Foreskin keratinocyte (primary cell): ENCODE measurements at places on chromosomes 4 and X.
A peak's percentile ranks its signal among the peaks of the same experiment; 100 is the strongest.

DNA sequence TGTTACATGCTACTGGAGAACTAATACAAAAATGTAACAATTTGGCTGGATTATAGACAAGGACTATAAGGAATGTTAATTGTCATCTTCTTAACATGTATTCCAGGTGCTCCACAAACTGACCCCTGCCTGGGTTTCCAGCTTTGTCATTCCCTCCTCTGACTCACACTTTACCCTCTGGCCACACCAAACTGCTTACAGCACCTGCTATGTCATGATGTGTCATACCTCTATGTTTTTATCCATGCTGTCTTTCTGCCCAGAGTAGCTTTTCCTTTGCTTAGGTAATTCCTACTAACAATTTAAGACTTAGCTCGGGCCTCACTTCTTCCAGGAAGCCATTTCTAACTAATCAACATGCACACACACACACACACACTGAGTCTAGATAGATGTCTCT, 14.0 kb upstream of the SHROOM4 start:
- DNase-seq: peak; percentile 61

DNA sequence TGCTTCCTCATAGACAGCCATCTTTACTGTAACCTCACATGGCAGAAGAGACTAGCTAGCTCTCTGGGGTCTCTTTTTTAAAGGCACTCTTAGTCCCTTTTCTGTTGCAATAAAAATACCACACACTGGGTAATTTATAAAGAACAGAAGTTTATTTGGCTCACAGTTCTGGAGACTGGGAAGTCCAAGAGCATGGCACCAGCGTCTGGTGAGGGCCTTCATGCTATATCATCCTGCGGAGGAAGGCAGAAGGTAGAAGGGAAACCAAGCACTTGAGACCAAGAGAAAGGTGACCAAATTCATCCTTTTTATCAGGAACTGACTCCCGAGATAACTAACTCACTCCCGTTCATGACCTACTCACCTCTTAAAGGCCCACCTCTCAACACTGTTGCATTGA, 5.4 kb upstream of the ANXA5 start:
- DNase-seq: no peak

GRCh38 chr4:110032603-110033002, 119.9 kb downstream of the EGF start:
- no peak for DNase-seq

GRCh38 chr4:48025005-48025404, 8.4 kb downstream of the NIPAL1 start:
- no peak for DNase-seq

DNA sequence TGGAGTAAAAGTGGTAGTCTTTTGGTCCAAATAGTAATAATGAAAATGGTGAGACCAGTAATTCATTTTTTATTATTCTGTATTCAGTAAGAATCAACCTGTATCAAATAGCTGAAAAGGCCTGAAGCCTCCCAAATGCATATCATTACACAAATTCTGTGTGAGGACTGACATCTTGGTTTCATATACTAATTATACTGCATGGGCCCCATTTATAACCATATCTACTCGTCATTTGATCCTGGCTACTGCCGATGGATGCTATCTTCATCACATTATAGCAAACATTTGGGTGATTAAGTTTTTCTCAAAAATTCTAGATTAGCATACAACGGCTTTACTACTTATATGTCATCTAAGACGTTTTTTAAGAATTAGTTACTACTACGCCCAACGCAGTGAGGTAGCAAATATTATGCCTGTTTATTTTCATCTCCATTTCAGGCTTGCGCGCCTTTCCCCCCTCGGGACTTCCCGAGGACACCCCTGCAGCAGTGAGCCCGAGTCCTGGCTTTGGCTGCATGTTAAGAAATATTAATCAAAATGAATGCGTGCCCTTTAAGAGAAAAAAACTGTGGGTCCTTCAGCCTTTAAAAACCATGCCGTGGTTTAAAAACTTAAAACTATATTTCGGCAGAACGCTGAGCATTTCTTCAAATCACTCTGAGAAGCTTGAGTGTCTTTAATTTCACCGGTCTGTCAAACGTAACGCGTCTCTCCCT, 814 bp upstream of the MMAA start:
- DNase-seq: no peak

- no peak for DNase-seq
Observed at GRCh38 chr4:53126099-53126498, 239.8 kb downstream of the SCFD2 start.

GRCh38 chr4:151537687-151538086, 128.7 kb downstream of the FHIP1A start:
- no peak for DNase-seq

DNA sequence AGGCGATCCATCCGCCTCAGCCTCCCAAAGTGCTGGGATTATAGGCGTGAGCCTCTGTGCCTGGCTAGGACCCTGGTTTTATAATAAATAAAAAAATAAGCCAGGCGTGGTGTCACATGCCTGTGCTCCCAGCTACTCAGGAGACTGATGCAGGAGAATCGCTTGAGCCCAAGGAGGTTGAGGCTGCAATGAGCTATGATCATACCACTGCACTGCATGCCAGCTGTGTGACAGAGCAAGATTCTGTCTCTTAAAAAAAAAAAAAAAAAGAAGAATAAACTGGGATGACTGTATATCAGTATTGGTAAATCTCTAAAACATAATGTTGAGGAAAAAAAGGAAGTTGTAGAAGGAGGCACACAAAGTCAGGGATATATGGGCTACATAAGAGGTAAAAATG, 45.7 kb upstream of the SLC34A2 start:
- DNase-seq: no peak

GRCh38 chr4:18930487-18930886, 908.9 kb upstream of the LCORL start:
- DNase-seq: no peak

DNA sequence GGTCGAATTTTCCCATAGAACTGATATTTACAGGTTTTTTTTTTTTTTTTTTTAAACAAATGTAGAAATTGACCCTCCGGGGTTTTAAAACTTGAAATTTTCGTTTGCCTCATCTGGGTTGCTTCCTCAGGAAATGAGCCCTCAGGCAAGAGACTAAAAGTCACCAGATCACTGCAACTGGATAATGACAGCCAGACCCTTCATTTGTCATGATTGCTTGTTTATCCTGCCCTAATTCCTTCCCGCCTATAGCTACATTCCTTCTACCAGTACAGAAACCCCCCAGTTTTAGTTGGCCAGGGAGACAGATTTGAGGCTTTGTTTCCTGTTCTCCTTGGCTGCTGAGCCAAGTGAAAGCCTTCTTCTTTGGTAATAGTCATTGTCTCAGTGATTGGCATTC, 44.0 kb upstream of the IGFBP7 start:
- no peak for DNase-seq

GRCh38 chr4:37188100-37188499, 56.4 kb upstream of the NWD2 start:
- no peak for DNase-seq

GRCh38 chrX:151634937-151635336, 60.3 kb upstream of the PRRG3 start:
- DNase-seq: no peak

GRCh38 chr4:74930162-74930561, 2.8 kb upstream of the PARM1 start:
- no peak for DNase-seq

GRCh38 chrX:154371789-154372300, 2.6 kb downstream of the FLNA start:
- no peak for DNase-seq

- no peak for DNase-seq
Observed at GRCh38 chr4:1137850-1138249, 24.5 kb upstream of the RNF212 start.

- no peak for DNase-seq
Observed at GRCh38 chr4:77031544-77031943, 44.2 kb downstream of the CCNI start.

GRCh38 chr4:6493658-6494304, 21.4 kb upstream of the PPP2R2C start:
- DNase-seq: peak; percentile 24

- no peak for DNase-seq
Observed at GRCh38 chr4:169485086-169485485, 127.3 kb downstream of the NEK1 start.

- no peak for DNase-seq
Observed at GRCh38 chr4:32661229-32661628, 1941.1 kb downstream of the PCDH7 start.

GRCh38 chr4:5024673-5025072, 5.4 kb upstream of the CYTL1 start:
- no peak for DNase-seq
